ENCODE measurements at places on chromosomes 5 and 9. TPM values are rescaled to one million over a fixed set of nuclear protein-coding genes. Genes with fewer than 3 reads are reported as not detected.

Gene REEP2
- total RNA-seq, result 51.1 TPM

Gene KCNN2
- total RNA-seq, result 12.0 TPM

Gene PCDHA7
- total RNA-seq, result 2.7 TPM

Gene TEX48
- total RNA-seq, result not detected

Gene FOXD4
- 0.21 TPM for total RNA-seq

Gene NNT
- 32.0 TPM for total RNA-seq

Gene SLC6A7
- total RNA-seq, result not detected

Gene GRM6
- 0.05 TPM for total RNA-seq

Gene DBH
- total RNA-seq, result 0.24 TPM

Gene SHROOM1
- 8.1 TPM for total RNA-seq

Gene EPB41L4B
- total RNA-seq, result 21.7 TPM

Gene TMEM267
- total RNA-seq, result 6.4 TPM

Gene CYLC2
- total RNA-seq, result not detected

Gene FAM170A
- total RNA-seq, result not detected

Gene SLC6A18
- total RNA-seq, result not detected

Gene DYNC2I2
- 57.5 TPM for total RNA-seq

Gene HACD4
- total RNA-seq, result 1.2 TPM

Gene SLC23A1
- total RNA-seq, result not detected

Gene IARS1
- total RNA-seq, result 220 TPM

Gene TTC33
- 9.2 TPM for total RNA-seq

All from WTC11 (cell line).